ENCODE measurements at places on chromosomes 11 and 22. TPM values are rescaled to one million over a fixed set of nuclear protein-coding genes. Genes with fewer than 3 reads are reported as not detected.

GRCh38 chr22:30385942-30386341 is 1.3 kb downstream of the RNF215 start:
- no peak for DNase-seq

The TMEM132A gene
- total RNA-seq, result 281 TPM

The MEI1 gene
- 0.64 TPM for total RNA-seq

The CRACR2B gene
- 13.5 TPM for total RNA-seq

The RASL10A gene
- total RNA-seq, result 0.93 TPM

DNA sequence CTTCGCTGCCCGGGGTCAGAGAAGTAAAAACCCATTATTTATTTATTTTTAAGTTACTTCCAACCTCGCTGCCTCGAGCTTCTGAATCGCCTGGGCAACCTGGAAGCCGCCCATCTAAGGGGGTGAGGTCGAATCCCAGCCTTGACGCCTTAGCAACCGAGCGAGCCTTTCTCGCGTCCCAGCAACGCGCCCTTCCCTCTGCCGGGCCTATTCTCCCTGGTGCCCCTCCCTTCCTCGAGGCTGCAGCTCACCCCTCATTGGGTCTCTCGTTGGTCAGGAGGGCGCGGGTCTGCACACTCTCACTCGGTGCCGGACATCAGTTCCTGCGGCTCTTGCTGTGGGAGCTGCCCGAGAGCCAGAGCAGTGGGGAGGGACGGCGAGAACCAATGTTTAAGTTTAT is at the start of gene CCDC81:
Gene CCDC81, plus strand, starts transcription at position 302 of the 400 bp plus-strand sequence. CDS start 277 bp downstream, outside the sequence.
- DNase-seq, result no peak

- no peak for DNase-seq
These were observed 433.3 kb upstream of the CHORDC1 start for GRCh38 chr11:90656171-90656570.

DNA sequence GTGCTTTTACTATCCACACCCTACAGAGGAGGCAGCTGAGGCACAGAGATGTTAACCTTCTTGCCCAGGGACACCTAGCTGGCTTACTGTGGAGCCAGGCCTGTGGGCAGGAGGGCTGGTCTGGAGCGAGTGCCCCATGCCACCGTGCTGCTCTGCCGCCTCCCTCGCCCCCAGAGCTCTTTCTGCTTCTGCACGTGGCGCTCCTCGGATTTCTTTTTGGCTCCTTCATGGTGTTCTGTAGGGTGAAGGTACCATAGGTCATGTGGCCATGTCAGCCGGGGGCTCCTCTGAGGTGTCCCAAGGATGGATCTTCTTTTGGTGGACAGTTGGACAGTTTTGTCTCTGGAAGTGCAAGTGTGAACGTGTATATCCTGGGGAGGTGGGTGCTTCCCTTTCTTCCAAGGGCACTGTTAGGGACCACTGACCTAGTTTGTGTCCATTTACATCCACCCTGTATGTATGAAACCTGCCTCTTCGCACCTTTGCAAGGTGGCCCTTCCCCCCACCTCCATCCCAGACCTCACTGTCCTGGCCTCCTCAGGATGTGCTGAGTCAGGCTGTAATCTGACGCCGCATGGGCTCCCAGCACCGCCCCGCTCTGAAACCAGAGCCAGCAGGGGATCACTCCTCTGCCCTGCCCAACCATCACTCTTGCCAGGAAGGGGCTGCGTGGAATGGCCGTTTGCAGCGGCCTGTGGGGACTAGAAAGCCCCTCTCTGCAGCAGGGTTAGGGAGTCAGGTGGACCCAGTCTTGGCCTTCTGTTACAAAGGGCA is 31.7 kb downstream of the POLR3H start:
- no peak for DNase-seq

DNA sequence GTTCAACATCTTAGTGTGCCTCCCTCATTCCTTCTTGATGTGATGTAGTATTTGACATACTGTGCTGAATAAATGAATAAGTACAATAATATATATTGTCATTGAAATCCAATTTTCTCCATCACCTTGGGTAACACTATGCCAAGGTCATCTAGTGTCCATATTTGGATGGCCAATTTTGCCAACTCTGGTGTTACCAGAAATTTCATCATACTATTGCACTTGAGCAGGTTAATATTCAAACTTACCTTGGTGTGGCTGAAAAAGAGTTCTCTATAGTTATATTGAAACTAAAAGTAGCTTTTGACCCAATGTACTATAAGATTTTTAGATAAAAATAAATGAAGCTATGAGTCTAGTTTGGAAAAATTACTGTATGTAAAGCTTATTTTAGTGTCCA is 98.2 kb upstream of the SLC6A5 start:
- DNase-seq, result no peak

The OR2D2 gene
- 0.35 TPM for total RNA-seq

DNA sequence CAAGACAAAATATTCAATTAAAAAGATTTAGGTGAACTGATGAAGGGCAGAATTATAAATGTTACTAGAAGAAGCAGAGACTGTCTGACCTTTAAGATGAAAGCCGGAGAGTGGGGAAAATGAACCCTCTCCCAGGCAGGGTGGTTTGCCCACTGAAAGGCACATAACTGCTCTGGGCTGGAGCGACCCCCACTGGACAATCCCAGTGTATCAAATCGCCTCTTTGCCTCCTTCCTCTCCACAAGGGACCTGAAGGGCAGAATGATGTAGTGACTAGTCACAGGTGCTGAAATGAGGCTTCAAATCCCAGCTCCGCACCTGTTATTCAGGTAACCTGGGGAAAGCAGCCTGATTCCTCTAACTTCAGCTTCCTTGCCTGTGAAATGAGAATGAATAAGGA is 69.0 kb downstream of the EFCAB6 start:
- DNase-seq, result no peak

The SYCE3 gene
- total RNA-seq, result 2.6 TPM

GRCh38 chr11:117792241-117792640 is 4.8 kb downstream of the DSCAML1 start:
- DNase-seq, result no peak

DNA sequence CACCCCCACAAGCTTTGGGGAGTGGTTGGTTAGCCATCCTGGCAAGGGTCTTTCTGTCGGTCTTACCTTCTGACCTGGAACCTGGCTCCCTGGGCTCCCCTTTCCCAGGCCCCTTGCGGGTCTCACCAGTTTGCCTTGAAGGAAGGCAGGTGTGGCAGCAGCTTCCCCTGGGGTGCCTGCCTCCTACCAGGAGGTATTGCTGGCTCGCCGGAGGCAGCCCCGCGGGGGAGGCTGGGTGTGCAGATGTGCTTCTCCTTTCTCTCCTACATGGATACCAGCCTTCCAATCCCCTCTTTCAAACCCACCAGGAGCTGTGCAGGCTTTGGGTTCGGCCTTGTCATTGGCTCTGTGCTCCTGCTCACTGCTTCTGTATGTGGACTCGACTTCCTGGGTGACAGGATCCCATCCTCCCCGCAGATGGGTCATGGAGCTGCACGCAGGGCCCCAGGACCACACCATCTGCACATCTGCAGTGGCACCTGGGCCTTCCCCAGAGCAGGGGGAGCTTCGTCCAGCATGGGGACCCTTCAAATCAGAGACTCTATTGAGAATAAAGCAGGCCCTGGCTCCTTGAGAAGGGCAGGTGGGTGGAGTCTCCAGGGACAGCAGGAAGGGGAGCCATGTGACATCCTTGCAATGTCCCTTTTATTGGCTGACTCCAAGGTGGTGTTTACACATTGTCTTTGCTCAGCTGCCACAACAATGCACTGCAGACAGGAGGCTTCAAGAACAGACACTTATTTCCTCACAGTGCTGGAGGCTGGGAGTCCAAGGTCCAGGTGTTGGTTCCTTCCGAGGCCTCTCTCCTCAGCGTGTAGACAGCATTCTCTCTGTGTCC is 592.0 kb downstream of the BRD1 start:
- no peak for DNase-seq

DNA sequence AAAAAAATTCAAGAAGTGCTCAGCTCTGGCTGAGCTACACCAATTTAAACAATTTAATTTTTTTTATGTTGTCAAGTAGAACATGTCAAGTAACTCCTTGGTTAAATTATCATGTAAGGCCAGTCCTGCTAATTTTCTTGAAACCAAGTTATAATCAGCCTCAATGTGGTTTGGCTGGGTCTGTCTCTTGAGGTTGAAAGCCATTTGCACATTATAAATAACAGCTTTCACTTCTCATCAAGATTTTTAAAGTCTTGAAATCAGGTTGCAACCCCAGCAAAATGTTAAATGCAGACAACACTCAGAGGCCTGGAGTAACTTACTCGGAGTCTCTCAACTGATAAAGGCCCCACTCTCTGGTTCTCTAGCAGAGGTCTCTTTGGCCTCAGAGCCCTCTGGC is 324.4 kb downstream of the BRD1 start:
- no peak for DNase-seq

DNA sequence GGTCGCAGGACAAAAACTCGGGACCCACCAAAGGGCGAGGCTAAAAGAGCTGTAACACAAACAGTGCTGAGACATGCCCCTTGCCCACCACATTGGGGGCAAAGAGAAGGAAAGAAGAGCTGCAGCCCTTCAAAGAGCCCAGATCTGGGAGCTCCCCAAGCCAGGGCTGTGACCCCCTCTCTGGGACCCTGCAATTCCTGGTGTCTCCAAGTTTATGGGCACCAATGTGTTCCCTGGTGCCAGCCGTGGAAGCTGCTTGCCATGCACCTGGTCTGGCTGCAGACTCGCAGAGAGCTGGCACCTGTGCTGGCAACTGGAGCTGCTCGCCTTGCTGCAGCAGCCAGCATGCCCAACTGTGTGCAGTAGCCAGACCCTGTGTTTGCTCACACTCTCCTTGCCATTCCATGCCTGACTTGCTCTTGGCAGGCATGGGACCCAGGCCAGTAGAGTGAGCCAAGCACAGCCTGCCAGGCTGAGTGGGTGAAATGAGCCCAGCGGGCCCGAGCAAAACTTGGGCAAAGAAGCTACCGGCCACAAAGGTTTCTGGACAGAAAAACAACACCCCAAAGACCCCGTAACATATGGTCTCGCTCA is 16.0 kb downstream of the RRP8 start:
- no peak for DNase-seq

The CHADL gene
- total RNA-seq, result 0.73 TPM

The OR2AG2 gene
- 0.15 TPM for total RNA-seq

DNA sequence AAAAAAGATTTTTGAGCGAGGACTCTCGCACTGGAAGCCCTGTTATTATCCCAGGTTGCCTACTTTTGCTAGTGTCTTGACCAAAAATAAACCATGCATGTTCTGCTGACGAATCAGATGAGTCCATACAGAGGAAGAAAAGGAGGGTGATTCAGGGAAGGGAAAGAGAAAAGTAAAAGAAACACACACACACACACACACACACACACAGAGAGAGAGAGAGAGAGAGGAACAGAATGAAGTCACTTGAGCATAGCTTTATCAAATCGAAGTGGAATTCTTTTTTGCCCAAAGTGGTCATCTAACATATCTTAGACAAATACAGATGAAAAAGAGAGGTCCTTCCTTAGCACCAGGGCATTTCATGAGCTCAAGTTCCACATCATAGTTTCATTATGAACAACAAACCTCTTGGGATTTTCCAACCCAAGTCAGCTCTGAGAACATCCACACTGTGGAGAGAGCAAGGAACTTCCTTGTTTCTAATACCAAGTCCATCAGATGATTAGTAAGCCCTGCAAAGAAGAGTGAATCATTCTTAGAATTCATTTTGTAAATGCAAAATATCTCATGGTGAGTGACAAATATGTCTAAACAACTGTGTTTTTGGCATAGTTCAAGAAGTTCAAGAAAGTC is 7.7 kb upstream of the MMP12 start:
- DNase-seq, result no peak

DNA sequence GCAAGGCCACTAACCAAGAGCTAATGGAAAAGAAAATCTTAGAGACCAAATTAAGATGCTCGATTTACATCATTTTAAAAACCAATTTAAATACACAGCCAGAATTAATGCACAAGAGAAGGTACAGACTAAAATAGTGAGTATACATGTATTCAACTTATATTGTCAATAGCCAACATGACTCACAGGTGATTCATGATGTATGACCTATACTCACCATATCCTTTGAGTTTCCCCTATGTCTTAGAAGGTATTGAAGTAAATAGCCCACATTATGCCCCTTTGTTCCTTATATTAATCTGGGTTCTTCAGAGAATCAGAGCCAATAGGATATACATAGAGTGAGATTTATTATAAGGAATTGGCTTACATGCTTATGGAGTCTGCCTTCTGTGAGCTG is 97.5 kb upstream of the ANO3 start:
- DNase-seq, result no peak

The OR51D1 gene
- total RNA-seq, result not detected

The FADS2 gene
- 208 TPM for total RNA-seq

DNA sequence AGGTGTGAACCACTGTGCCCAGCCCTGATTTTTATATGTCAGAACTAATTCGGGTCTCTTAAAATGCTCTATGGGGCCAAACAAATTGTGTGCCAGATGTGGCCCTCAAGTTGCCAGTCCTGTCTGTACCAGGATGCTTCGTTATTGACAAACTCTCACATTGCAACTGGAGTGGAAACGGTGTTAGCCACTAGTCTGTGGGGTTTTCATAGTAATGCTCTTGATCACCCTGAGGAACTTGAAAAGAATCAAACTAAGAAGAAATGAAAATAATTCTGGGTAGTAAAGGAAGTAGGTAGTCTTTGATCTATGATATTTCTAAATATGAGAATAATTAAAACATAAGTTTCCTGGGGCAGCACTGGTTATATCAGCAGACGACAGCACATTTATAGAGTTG is 67.3 kb upstream of the ADSL start:
- DNase-seq, result no peak

DNA sequence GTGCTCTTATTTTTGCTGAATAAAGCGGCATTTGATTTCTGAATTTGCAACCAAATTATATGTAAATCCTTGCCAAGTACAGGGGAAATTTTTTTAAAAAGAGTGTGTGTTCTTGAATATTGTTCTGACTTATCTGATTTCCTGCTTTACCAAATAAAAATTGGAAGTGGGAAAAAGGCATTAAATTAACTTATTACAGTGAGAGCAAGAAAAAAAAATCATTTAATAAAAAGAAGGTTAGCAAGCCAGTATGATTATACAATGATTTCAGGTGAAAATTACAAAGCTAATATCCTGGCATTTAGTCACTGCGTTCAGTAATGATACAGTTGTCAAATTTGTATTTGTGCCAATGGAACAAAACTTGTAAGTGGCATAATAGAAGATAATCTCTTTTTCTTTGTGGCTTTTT is 82.1 kb upstream of the PPARA start:
- DNase-seq, result no peak

DNA sequence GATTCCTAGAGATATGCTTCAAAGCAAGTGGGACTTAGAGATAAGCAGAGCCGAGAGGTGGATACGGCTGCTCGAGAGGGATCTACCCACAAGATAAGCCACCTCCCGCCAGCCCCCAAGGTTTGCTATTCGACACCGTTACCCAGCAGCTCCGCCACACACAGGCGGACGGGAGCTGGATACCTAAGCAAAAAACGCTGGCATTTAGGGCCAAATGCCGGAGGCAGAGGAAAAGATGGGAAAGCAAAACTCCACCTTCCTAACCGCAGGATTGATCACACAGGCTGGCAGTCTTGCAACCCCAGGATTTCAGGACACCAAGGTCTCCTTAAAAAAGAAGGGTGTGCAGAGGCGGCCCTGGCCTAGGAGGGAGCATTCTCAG is 709 bp downstream of the FTH1 start:
- no peak for DNase-seq

- no peak for DNase-seq
These were observed 1.3 kb upstream of the SCARF2 start for GRCh38 chr22:20438678-20439492.
